Mammary epithelial cell (primary cell): ENCODE measurements at places on chromosomes 11 and 22.
A peak's percentile ranks its signal among the peaks of the same experiment; 100 is the strongest.

DNA sequence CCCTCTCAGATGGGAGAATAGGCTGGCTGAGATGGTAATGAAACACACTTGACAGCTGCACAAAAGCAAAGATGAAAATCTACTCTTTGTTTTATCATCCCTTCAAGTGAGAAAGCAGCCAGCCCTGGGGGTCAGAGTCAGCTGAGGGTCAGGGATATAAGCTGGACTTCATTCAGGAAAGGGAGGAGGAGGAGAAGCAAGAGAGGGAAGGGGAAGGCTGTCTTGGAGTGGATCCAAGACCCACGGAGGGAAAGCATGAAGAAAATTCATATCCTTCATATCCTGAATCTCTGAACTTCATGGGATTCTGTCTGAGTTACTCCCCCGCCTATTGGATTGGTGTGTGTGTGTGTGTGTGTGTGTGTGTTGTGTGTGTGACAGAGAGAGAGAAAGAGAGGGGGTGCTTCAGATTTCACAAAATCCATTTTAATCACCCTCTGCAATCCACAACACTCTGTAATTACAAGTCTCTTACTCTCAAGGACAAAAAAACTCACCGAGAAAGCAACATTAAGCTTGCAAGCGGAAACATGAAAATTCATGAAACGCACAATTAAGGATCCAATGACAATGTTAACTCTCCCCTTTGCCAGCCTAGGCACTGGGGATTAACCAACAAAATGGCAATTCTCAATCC is 327.7 kb downstream of the TENM4 start:
- no peak for DNase-seq

GRCh38 chr11:11620921-11621572 is 758 bp downstream of the GALNT18 start:
- peak; percentile 58 for DNase-seq

DNA sequence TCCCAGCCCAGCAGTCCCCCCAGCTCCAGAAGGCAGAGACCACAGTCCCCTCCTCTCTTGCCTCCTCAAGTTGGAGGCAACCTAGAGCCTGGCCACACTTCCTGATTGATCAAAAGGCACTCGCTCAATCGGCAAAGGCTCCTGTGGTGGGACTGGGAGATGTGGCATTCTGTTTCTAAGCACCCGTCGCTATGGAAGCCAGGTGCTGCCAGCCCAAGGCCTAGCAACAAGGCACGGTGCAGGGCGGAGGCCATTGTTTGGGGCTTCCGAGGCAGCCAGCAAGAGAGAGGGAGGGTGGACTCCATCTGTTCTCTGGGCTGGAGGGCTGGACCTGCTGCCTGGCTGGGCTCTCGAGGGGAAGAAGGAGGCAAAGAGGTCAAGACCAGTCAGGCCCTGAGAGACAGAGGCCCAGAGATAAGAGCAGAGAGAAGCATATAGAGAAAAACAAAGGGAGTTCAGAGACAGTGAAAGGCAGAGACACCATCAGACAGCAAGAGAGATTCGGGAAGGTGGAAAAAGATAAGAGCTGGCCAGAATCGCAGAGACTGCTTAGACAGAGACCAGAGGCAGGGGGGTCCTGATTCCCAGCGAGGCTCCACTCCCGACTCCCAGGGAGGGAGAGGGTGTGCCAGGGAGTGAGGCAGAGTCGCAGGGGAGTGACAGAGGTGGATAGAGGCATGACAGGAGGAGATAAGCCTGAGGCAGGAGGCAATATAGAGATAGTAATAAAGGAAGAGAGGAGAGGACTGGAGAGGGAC is 21.2 kb downstream of the PDE2A start:
- no peak for DNase-seq

GRCh38 chr11:1763336-1763795 is 361 bp downstream of the CTSD start:
- DNase-seq = no peak

DNA sequence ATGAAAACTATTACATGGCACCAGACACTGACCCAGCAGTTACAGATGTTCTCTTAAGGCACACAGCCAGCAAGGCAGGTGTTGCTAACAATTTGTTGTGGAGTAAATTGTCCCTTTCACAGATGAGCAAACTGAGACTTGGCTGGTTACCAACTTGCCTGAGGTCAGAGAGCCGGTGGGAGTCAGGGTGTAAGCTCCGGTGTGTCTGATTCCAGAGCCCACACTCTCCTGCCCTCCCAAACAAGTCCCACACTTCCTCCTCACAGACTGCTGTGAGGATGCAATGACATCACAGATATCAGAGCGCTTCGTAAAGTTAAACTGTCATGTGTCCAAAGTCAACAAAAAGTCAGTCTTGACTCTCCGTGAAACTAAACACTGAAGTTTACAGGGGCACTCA is 12.5 kb downstream of the GDPD5 start:
- no peak for DNase-seq

DNA sequence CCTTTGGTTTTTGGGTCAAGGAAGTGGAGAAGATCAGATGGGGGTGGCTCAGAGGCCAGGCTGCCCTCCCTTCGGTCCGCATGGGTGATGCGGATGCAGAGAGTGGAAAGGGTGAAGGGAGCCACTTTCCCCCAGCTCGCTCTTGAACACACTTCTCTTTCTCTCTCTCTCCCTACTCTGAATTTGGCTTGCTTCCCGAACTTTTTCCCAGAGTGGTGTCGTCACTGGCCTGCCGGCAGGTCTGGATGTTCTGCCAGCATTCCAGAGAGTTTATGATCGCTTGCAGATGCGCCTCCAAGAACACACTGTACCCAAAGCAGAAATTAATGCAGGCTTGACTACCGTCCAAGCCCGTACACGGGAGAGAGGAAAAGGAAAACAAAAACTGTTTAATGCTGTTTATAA is 103.2 kb downstream of the ZBTB16 start:
- peak; percentile 95 for DNase-seq
